Stimulated activated CD8-positive, alpha-beta memory T cell treated with anti-CD3 and anti-CD28 coated beads, Interleukin-4, amount 100 ng/mL, for 1 hour (primary cell): ENCODE measurements at places on chromosomes 5 and 9.

- DNase-seq: no peak
These were observed 84.3 kb downstream of the CRB2 start for GRCh38 chr9:123440256-123440655.

DNA sequence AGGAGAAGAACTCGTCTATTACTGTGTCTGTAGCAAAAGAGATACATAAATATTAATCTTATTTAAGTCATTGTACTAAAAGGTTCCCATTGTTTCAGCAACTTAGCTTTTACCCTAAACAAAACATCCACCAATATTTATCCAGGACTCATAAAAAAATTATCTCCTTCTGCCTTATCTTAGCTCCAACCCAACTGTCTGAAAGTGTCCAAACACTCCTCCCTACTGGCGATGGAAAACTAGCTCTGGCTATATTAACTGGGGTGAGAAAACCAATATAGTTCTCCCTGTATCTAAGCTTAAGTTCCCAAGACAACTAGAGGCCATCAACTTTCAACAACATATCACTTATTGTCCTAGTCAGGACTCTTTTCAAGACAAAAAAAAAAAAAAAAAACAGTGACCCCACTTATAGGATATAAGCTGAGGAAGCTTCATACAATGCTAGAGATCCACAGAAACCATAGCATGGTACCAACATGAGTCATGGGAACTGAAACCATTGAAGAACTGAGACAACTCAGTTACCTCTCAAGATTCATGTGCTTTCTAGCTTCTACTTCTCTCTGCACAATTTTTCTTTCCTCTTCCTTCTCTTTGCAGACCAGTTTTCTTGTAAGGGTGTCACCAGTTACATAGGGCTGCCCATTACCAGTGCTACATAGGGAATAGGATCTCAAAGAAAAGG is 150.7 kb upstream of the RASA1 start:
- no peak for DNase-seq

DNA sequence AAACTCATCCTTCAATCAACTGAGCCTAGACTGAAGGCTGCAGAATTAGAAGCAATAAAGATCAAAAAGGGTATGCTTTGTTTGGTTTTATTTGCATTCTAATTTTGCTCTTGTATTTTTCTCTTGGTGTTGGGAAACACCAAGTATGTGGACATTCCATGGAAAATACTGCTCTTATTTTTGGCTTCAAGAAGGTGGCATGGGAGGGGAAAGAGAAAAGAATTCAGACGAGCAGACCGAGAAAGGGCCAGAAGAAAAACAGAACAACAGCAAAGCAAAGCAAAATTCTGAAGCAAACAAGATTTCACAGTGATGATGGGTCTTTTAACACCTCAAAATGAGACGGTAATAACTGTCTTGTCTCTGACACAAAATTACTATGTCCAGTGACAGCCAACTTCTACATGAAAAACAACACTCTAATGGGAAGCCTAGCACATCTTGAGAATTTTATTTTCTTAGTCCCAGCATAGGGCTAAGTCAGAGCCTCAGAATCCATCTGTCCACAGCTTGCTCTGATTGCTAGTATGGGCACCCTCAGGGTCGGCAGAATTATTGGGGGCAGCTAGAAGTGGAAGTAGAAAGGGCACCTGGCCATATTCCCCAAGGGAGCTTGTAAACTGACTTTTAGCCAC is 26.8 kb downstream of the FREM1 start:
- no peak for DNase-seq

DNA sequence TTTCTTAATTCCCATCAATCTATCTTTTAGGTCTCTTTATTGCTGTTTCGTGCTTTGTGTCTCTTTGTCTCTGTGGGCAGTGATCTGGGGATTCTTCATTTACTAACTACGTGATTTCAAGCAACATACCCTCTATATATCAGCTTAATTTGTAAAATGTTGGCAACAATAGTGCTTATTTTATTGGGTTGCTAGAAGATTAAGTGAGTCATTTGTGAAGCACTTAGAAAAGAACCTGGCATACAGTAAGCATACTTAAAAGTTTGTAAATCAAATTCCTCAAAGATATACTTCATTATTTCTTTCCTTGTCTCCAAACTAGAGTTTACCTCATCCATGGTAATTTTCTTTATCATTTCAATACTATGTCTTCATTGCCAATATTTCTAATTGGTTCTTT is 669.7 kb downstream of the MAT2B start:
- DNase-seq: no peak

- DNase-seq: no peak
These were observed 165.7 kb downstream of the PAM start for GRCh38 chr5:102920762-102921161.

- DNase-seq: no peak
These were observed 34.6 kb downstream of the HABP4 start for GRCh38 chr9:96484521-96484931.

DNA sequence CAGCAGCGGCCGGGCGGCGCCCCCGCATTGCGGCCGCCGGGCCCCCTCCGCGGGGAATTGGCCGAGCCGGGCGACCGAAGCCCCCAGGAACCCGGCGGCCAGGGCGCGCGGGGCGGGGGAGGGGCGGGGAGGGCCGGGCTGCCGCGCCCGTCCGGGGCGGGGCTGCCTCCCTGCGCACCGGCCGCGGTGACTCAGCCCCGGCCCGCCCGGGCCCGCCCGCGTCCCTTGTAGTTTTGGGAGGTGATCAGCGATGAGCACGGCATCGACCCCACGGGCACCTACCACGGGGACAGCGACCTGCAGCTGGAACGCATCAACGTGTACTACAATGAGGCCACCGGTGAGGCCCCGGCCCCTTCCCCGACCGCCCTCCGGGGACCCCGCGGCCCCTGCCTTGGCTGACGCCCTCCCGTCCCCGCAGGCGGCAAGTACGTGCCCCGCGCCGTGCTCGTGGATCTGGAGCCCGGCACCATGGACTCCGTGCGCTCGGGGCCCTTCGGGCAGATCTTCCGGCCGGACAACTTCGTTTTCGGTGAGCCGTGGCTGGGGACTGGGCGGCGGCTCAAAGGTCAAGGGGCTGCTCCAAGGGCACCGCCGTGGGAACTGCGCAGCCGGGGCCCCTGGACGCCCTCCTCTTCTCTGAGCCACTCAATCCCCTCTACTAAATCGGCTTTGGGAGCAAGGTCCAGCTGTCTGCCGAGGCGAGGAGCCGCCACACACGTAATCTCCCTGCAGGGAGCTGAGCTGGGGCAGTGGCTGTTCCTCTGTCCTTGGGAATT is 592 bp downstream of the TUBB4B start:
- no peak for DNase-seq

DNA sequence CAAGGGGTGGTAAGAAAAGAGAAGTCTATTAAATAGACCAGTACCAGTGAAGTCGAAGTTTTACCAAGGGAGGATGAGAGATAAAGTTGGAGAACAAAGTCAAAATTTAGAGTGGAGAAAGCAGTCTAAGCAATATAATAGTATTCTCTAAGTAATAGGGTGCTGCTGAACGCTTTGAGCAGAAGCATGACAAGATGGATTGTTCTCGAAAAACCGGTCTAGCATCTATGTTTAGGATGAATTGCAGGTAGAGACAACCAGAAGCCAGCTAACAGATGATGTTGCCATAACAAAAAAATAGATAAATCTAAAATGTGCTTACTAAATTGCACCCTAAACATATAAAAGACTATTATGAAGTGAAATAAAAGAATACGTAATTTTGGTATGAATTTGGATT is 237.0 kb downstream of the PRELID2 start:
- DNase-seq: no peak

DNA sequence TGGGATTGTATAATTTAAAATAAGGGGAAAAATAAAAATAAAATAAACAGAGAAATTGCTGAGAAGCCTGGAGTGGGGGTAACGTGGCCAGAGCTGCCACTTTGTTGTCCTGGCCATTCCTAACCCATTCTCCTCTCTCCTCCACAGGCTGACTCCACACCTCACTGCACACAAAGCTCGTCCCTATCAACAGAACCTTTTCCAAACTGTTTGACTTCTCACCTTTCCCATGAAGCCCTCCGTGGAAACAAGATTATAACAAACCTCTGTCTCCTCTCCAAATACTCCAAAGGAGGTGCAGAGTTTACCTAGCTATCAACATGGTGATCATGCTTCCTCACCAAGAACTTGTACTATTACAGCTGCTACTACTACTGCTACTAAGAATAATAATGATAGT is 151.1 kb downstream of the GLIS3 start:
- DNase-seq: no peak

- no peak for DNase-seq
These were observed 41.9 kb downstream of the ABCA1 start for GRCh38 chr9:104885818-104886709.

DNA sequence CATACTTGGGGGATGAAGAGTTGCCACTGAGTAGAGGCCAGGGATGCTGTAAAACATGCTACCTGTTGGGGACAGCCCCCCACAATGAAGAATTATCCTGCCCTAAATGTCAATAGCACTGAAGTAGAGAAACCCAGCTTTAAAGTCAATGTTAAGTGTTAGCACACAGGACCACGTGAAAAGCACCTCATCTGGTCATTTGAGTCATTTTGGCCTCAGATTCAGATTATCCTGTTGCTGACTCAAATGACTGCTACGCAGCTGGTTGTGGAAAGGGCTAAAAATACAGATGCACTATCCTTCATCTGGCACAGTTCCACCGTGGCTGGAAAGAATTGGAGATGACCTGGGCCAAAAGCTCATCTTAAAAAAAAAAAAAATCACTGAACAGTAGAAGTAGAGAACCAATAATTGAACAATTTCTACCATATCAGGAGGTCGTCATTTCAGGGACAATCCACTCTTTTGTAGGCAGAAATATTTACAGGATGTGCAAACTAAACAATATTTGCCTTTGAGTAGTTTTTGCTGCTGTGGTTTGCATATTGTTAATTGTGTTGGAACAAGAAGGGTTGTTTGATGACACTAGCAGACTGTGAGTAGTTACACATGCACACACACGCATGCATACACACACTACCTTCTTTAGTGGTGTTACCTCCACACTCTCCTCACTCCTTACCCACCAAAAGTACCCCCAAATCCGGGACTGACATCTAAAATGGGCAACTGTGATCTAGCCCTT is 195.3 kb upstream of the KLF9 start:
- no peak for DNase-seq

- DNase-seq: no peak
These were observed 232.1 kb downstream of the SH3GL2 start for GRCh38 chr9:17810728-17811571.

DNA sequence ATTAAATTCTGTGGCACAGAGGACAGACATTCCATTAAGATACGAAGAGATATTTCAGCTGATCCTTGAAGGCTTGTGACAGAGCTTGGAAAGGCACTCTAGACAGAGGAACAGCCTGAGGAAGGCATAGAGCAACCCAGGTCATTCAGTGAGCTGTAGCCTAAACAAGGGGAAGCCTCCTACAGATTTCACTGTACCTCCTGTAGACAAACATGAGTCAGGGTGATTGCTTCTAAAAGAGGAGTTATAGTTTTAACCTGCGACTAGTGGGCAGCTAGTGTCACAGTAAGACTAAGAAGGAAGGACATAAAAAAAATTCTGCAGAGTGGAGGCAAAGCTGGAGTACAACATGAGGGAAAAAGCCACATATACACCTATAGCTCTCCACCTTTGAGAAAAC is 43.5 kb upstream of the ANKDD1B start:
- DNase-seq: no peak

- no peak for DNase-seq
These were observed 23.7 kb upstream of the TMED7 start for GRCh38 chr5:115649541-115649940.

DNA sequence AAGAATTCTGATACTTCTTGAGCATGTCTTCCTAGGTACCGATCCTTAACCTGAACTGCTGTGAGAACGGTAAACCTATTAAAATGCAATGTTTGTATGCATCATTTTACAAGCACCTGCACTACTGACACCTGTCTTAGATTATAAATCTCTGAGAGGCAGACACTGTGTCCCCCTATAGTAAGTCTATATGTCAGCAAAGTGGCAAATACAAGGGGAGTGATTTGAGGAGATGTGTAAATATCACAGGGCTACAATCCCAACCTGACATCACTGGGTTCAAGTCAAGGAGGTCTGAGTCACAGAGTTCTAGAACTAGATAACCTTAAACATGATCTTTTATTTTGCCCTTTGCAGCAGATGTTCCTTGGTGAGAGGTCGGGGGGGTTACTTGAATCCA is 64.1 kb downstream of the ANKH start:
- no peak for DNase-seq

GRCh38 chr9:131668057-131668438 is 71.8 kb downstream of the RAPGEF1 start:
- no peak for DNase-seq

DNA sequence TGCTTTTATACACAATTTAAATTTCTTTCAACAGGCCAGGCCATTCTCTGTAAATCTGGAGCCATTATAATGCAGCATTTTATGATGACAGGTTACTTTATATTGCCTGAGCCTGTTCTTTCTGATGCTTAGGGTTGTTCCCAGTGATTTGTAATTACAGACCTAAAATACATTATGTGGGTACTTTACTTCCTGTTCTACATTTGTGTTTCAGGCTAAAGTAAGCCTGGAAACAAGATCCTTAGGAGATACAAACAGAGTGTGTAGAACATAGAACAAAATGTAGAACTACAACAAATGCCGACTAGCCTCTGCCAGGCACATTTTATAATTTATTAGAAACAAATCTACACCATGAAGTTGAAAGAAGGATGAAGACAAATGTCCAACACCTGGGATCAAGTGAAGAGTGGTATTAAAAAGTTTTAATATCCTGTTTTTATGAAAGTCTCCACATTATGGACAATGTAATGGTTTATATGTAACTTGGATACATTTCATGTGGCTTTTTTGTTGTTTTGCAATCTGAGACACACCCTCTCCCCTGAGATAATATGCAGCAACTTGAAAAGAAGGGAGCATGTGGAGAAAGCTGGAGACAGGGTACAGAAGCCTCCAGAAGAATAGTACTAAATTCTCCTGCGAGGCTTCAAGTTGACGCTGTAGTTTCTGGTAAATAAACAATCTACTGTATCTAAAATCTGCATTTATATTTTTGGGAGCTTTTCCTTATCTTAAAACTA is 46.9 kb downstream of the VCAN start:
- no peak for DNase-seq

GRCh38 chr9:37746448-37747270 is 6.9 kb upstream of the TRMT10B start:
- no peak for DNase-seq
